Midbrain (tissue), 1 donor: ENCODE measurements at places on chromosomes 12 and 14.

DNA sequence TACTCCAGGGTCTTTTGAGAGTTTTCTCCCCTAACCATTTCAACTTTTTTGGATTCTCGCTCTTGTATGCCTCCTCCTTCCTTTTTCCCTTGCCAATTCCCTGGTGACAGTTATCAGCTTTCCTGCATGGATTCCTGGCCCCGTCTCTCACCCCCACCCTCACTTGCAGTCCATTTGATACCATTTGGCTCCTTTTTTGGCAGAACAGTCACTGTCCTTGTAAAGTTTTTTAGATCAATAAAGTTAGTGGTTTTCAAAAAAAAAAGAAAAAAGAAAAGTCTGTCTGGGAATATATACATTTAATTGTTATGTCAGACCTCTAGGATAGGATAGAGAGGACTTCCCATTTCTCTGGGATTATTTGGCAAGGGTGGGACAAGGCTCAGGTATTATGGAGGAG is 42.1 kb downstream of the ACTN1 start:
- DNase-seq, result no peak

DNA sequence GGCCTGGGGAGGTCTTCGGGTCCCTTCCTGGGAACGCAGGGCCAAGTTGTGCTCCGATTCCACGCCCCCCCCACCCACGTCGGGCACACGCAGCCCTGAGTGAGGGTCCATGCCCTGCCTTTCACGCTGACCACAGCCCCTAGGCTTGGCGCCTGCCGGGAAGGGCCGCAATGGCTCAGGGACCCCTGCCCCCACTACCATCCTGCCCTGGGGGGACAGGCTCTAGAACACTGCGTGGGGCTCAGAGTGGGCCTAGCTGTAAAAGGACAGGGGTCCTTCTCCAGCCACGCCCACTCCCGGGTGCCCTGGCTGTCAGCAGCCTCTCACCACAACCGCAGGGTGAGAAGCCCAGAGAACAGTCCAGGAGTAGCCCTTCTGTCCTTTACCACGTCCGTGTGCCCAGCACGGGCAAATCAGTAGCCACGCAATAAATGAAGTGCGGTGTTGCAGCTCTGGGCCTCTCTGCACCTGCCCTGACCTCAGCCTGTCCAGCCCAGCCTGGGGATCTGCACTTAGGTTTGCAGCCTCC is 9.4 kb upstream of the GPR68 start:
- no peak for DNase-seq

GRCh38 chr12:27524494-27524835 is 459 bp downstream of the PPFIBP1 start:
- DNase-seq, result no peak

DNA sequence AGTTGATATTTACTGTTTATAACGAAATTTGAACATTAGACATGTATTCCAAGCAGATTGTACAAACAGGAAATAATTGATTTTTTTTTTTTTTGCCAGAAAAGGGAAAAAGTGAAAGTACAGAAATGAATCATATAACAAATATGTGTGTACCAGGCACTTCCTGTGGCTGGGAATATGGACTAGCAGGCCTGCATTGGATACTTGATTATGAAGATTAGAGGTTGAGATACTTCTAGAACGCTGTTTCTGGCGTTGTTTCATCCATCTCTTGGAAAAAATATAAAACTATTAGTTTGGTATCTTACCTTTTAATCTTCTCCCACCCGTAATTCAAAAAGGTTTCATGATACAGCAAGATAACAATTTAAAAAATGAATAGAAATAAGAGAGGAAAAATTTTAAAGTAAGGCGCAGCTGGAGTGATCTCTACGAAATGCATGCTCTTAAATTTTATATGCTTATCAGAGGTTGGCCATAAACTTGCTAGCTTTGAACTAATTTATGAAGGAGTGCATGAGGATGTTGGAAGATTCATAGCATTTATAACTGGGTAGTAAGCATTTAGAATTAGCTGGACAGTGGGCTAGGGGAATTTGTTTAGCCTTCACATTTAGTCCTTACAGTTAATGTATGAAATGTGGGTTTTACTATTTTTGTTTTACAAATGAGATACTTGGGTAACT is 90.8 kb downstream of the AEBP2 start:
- no peak for DNase-seq

- DNase-seq, result no peak
Measured at GRCh38 chr12:109686523-109686922, 27.1 kb upstream of the FAM222A start.

- no peak for DNase-seq
Measured at GRCh38 chr14:33812181-33812580, 138.7 kb downstream of the EGLN3 start.

- no peak for DNase-seq
Measured at GRCh38 chr14:71487449-71487848, 444.8 kb upstream of the RGS6 start.

DNA sequence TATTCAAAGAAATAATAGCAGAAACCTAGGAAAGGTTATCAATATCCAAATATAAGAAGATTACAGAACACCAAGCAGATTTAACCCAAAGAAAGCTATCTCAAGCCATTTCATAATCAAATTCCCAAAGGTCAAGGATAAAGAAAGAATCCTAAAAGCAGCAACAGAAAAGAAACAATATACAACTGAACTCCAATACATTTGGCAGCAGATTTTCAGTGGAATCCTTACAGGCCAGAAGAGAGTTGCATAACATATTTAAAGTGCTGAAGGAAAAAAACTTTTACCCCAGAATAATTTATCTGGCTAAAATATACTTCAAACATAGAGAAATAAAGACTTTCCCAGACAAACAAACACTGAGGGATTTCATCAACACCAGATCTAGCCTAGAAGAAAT is 54.3 kb downstream of the DENND5B start:
- no peak for DNase-seq

DNA sequence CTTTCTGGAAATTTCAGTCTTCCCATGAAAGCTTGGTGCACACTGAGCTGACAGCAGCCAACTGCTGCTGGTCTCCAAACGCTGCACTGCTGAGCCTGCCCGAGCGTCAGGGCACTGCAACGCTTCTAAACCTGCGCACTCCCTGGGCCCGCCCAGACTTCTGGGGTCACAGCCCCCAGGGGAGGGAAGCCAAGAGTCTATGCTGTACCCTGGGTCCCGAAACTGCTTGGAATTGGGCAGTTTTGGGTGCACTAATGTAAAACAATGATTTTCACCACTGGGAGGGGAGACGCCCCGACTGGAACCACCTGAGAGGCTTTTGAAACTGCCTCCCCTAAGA is 32.0 kb downstream of the CCDC92 start:
- no peak for DNase-seq

- DNase-seq, result peak; percentile 93
Measured at GRCh38 chr12:72346363-72346944, 74.3 kb downstream of the TRHDE start.

GRCh38 chr12:93777254-93777653 is 100.1 kb downstream of the CRADD start:
- peak; percentile 38 for DNase-seq

DNA sequence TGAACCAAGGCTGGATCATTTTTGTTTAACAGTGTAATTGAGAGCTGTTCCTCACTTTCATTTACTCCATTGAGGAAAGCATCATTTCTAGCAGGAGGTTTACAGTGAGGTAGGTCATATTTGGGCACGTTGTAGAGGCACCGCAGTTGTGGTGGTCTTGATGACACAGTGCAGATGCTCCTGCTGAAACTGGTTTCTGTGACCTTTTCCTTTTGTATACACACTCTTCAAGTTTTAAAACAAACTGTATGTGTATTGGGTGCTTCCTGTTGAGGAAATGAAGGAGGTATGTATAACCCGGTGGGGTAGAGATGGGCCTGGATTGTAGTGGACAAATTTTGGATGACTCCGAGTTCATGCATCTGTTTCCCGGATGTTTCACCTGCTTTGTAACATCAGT is 456.3 kb upstream of the RGS6 start:
- no peak for DNase-seq

DNA sequence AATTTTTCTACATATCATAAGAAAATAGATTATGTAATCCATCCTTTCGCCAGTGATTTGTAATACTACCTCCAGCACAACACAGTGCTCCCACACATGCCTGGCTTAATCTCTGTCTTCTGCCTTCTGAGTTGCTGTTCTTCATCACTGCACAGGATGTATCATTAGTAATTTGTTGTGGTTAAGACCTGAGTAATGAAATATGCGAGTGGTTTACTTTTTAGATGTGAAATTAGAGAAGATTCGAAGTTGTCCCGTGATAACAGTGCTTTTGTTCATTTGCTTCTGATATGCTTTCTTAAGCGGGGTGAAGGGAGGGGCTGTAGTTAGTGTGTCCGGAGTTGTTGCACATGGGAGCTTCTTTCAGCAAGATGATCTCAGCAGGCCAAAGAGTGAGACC is 18.1 kb downstream of the KRT85 start:
- DNase-seq, result no peak

- DNase-seq, result no peak
Measured at GRCh38 chr12:41683023-41683422, 461.7 kb downstream of the GXYLT1 start.

GRCh38 chr12:45075587-45076282 is 24.8 kb upstream of the DBX2 start:
- no peak for DNase-seq

DNA sequence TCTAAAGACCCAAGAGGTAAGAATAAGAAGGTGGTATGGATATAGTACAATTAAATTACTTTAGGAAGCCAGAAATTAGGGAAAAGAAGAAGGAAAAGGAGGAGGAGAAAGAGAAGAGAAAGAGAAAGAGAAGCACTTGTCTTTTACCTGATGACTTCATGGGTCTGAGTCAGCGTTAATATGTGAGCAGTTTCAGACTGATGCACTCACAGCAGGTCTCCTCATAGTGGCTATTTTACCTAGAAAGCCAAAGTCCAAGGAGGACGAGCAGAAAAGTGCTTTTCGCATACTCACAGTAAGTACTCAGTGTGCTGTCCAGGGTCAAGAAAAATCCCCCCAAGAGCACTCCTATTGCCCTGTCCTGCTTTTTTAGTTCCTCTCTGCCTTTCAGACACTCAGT is 222.1 kb downstream of the C12orf42 start:
- no peak for DNase-seq
